Occipital lobe (tissue), 3 donors: ENCODE measurements at places on chromosomes 13 and 19.

DNA sequence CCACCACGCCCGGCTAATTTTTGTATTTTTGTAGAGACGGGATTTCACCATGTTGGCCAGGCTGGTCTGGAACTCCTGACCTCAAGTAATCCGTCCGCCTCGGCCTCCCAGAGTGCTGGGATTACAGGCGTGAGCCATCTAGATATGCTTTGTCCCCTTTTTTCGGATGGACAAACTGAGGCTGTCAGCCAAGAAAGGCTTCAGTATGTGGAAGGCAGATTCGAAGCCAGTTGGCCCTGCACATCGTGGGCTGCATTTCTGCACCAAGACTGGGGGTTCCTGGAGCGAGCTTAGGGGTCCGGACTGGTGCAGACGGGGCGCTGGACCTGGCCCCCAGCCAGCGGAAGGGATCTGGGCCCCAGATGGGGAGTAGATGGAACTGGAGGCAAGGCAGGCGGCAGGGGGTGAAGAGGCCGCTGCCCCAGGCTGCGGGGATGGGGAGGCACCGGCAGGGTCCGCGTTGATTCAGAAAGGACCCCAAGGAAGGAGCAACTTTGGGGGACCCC lies 9.7 kb upstream of the JUND start:
- no peak for DNase-seq

- DNase-seq = no peak
Observed at GRCh38 chr13:107421028-107421427, 794.3 kb downstream of the LIG4 start.

GRCh38 chr19:1942934-1943555 lies 2.1 kb downstream of the CSNK1G2 start:
- DNase-seq = no peak

DNA sequence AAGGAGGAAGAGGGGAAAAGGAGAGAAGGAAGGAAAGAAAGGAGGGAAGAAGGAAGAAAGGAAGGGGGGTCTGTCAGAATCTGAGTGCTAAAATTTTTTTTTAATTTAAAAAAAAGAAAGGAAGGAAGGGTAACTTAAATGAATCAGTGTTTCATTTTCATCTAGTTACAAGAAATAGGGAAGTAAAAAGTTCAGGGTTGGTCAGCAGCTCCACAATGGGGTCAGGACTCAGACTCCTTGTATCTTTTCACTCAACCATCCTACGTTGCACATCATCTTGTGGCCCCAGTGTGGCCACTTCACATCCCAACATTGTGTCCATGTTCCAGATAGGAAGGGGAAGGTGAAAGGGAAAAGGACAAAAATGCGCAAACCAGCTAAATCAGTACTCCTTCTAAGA lies 14.3 kb upstream of the FNDC3A start:
- DNase-seq = no peak

GRCh38 chr13:75445717-75446499 lies 36.1 kb downstream of the TBC1D4 start:
- no peak for DNase-seq

- no peak for DNase-seq
Observed at GRCh38 chr13:27161980-27162379, 9.6 kb downstream of the USP12 start.

GRCh38 chr19:1090731-1091543 lies 4.2 kb downstream of the POLR2E start:
- no peak for DNase-seq

DNA sequence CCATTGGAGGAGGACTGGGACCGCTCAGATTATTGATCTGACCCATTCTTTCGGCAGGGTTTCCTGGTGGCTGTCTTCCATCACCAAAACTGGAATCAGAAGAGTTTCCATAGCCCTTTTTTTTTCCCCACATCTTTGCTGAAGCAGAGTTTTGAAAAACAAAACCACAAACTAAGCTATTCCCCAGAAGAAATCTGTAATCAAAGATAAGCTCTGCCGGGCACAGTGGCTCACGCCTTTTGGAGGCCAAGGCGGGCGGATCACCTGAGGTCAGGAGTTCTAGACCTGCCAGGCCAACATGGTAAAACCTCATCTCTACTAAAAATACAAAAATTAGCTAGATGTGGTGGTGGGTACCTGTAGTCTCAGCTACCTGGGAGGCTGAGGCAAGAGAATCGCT lies 4.2 kb upstream of the ICAM1 start:
- DNase-seq = no peak

- no peak for DNase-seq
Observed at GRCh38 chr19:5145521-5146511, 176.9 kb downstream of the KDM4B start.

DNA sequence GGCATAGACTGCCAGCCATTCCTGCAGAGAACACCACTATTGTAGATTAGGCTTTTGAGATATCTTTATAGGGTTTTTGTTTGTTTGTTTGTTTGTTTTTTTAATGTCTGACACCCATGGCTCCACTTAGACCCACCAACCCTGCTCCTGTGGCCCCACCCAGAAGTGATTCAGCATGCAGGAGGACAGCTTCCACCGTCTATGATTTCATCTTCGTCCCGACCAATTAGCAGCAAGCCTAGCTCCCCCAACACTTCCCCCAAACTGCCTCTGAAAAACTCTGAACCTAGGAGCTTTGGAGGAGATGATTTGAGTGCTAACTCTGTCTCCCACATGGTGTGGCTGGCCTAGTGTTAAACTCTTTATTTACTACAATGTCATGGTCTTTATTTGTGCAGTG lies 108.3 kb upstream of the RXFP2 start:
- DNase-seq = no peak

GRCh38 chr13:30835442-30835841 lies 70.6 kb upstream of the MEDAG start:
- DNase-seq = no peak

- no peak for DNase-seq
Observed at GRCh38 chr13:65339241-65339640, 1890.9 kb downstream of the PCDH9 start.

GRCh38 chr19:2239771-2240770 lies 3.4 kb downstream of the SF3A2 start:
- no peak for DNase-seq

GRCh38 chr19:1907563-1908363 lies 2.6 kb downstream of the ADAT3 start:
- DNase-seq = no peak

DNA sequence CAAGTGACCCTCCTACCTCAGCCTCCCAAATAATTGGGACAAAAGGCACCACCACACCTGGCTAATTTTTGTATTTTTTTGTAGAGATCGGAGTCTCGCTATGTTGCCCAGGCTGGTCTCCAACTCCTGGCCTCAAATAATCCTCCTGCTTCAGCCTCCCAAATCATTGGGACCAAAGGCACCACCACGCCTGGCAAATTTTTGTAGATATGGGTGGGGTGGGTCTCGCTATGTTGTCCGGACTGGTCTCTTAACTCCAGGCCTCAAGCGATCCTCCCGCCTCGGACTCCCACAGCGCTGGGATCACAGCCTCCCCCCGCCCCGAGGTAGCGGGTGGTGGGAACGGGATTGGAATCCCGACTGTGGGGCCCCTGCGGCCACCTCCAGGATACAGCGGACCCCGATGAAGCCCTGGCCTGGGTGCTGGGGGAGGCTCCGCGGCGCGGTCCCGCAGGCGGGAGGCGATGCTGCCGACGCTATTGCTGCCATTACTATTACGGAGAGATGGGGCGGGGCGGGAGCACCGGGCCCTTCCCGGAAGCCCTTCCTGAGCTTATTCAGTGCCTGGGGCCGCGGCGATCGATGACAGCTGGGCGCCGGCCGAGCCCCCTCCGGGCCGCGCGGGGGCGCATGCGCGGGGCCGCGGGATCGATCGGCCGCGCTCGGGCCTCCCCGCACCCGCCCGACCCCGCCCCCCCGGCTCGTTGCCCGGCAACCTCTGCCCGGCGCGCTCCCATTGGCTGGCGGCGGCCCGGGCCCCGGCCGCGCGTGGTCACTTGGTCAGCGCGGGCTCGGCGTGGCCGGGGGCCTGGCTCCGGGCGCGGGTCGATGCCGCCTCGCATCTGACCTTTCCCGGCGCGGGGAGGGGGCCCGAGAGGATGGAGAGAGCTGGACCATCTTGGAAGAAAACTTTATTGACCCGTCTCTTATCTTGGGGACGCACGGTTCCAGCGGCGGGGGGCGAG lies 27.9 kb upstream of the ONECUT3 start:
- DNase-seq = peak; percentile 65

DNA sequence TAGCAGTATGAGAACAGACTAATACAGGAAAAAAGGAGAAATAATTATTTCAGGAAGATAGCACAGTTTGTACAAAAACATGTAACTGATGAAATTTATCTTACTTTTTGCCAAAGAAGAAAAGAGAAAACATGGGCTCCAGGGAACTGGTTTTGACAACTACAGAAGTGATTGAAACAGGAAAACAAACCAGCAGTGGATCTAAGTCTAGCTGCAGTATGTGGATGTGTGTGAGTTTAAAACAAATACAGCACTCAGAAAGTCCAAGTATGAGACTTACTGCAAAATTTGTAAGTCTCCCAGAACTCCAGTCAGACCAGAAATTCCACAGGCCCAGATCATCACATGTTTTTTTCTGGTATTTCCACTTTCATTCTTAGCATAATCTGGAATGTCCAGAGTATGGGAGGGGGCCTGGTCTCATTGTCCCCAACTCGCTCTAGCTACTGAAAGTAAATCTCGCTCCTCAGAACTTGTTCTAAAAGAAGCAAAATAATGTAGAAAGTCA lies 259.5 kb downstream of the NHLRC3 start:
- DNase-seq = no peak

- DNase-seq = peak; percentile 72
Observed at GRCh38 chr13:50909605-50910484, at the start of gene RNASEH2B. TSS of gene RNASEH2B (plus strand) at chr13:50909791. CDS start at chr13:50910077, 286 bp downstream.

GRCh38 chr13:30156270-30156669 lies 151.1 kb downstream of the KATNAL1 start:
- DNase-seq = no peak

GRCh38 chr13:66640231-66640630 lies 589.9 kb downstream of the PCDH9 start:
- DNase-seq = no peak

DNA sequence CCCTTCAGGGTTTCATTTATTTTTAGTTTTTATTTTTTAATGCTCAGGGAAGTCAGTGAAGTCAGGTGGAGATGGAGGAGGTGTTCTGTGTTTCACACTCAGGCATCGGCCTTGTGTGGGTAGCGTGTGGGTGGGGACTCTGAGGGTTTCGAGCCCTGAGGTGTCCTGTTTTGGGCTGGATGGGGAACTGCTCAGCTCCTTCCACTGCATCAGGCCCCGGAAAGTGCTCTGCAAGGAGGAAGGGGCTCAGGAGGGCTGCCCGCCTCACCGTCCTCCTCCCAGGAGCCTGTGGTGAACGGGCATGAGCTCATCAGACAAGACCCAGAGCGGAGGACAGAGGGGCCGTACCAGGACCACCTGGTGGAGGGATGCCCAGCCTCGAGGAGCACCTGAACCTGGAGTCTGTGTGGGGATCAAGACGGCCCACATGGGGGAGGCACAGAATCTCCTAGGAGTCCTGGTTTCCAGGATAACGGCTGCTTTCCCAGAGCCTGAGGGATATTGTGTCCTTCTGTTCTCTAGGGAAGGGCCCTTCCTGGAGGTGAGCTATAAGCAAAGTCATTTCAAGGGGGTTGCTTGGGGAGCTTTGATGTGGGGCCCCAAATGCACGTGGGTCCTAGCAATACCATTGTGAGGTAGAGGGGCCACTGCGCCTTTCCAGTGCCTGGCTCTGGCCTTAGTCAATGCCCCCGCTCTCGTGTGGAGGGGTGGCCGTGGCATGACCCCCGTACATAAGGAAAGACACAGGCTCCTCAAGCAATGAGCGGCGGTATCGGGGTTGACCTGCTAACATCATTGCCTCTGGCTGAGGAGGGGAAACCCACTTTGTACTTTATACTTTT lies 13.5 kb upstream of the GAS6 start:
- no peak for DNase-seq

DNA sequence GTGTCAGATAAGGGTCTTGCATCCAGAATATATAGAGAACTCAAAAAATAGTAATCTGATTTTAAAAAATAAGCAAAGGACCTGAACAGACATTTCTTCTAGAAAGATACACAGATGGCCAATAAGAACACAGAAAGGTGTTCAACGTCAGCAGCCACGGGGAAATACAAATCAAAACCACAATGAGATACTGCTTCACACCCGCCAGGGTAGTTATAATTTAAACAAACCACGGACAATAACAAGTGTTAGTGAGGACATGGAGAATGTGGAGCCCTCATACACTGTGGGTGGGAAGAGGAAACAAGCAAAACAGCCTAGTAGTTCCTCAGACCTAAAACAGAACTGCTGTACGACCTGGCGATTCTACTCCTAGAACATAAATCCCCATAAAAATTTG lies 26.7 kb upstream of the NAPA start:
- no peak for DNase-seq

- DNase-seq = no peak
Observed at GRCh38 chr19:11088506-11089253, 583 bp upstream of the LDLR start.

DNA sequence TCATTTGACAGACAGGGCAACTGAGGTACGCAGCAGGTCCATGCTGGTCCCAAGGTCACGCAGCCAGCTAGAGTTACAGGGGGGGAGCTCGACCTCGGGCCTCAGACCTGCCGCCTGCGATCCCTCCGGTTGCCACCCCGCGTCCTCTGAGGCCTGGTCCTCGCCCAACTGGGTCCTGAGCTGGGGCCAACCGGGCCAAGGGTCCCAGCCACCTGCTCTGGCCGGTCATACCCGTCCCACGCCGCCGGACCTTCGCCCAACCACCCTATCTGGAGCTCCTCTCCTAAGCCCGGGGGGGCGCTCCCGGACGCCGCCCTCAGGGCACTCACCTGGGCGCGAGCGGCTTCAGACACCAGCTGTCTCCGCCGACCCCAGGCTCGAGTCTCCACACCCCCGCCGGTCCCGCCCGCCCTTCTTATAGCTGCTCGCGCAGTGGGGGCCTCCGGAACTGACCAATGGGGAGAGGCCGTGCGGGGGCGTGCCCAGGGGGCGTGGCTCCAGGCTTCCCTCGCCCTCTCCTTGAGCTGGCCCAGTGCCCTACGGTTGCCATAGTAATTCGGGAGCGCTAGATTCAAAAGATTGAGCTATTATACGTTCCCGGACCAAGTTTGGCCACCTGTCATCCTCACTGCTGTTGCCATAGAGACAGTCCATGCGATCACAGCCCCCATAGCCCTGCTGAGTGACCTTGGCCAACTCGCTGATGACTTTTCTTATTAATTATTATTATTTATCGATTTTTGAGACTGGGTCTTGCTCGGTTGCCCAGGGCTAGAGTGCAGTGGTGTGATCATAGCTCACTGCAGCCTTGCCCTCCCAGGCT lies at the start of gene PLIN5:
Gene PLIN5, minus strand, starts transcription at position 389 of the 823 bp plus-strand sequence. CDS start 1,150 bp downstream, outside the sequence.
- DNase-seq = peak; percentile 47

- DNase-seq = no peak
Observed at GRCh38 chr13:97999653-98000052, 46.2 kb downstream of the IPO5 start.
